T-helper 9 cell (primary cell): ENCODE measurements at places on chromosomes 4 and X.

DNA sequence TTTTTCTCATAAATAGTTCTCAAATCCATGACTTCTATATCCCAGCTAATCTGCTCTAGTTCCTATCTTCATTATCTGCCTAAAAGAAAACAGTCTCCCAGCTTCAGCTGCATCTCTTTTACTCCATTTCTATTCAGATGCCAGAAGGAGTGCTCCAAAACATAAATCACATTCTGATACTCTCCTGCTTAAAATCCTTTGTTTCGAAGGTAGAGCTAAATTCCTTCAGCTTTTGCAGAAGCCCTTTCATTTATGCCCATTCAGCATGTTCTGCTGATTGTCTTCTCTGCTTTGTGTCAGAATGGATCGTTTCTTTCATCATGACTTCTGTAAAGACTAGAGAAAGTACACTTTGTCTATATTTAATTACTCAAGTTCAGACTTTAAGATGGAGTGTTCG, 440.1 kb upstream of the SMIM31 start:
- DNase-seq, result no peak

- DNase-seq, result no peak
Measured at GRCh38 chrX:44349561-44349960, 6.1 kb upstream of the EFHC2 start.

GRCh38 chr4:3807311-3807710, 41.1 kb downstream of the ADRA2C start:
- DNase-seq, result no peak

DNA sequence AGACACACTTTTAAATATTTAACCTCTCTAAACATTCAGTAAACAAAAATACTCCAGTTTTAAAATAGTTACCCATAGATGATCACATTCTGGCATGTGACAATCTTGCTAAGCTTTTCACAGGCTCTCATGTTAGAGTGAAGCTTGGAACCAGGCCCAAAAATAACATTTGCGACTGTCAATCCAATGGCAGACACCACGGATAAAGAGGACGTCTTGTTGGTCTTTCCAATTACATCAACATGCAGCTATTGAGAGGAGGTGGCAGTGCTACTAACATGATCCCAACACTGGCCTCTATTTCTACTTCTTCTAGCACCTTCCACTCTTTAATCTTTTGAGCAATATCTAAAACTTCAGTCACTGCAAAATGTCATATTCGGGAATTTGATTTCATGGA, 970.8 kb upstream of the TENM3 start:
- DNase-seq, result no peak

GRCh38 chr4:79993476-79993875, 79.6 kb downstream of the ANTXR2 start:
- no peak for DNase-seq

GRCh38 chr4:24212642-24213041, 322.8 kb upstream of the PPARGC1A start:
- no peak for DNase-seq

- DNase-seq, result no peak
Measured at GRCh38 chrX:13372203-13372980, 52.5 kb upstream of the ATXN3L start.

- DNase-seq, result no peak
Measured at GRCh38 chrX:52923781-52924241, 26.7 kb downstream of the FAM156B start.

GRCh38 chr4:26081795-26082498, 167.9 kb downstream of the SMIM20 start:
- no peak for DNase-seq

- DNase-seq, result no peak
Measured at GRCh38 chr4:127580300-127580699, 52.5 kb upstream of the INTU start.

GRCh38 chr4:88526221-88526815, 2.7 kb upstream of the PYURF start:
- no peak for DNase-seq

GRCh38 chr4:83389756-83390505, 55.3 kb upstream of the HPSE start:
- DNase-seq, result no peak

GRCh38 chrX:97405031-97405660, 521.4 kb downstream of the RPA4 start:
- DNase-seq, result no peak

- no peak for DNase-seq
Measured at GRCh38 chr4:140568507-140569306, at the start of gene UCP1. Gene UCP1 (minus strand): TSS chr4:140568961. CDS start chr4:140568729, 232 bp downstream.

DNA sequence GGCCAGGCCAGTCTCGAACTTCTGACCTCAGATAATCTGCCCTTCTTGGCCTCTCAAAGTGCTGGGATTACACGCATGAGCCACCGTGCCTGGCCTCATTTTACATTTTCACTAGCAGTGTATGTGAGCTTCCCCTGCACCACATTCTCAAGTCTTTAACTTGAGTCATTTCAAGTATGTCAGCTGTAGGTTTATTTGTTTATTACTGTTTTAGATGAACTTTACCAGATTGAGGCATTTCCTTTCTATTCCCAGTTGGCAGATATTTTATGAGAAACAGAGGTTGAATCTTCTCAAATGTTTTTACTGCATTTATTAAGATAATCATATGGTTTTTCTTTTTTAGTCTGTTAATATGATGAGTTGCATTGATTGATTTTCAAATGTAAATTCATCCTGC, 114.6 kb upstream of the SH3RF1 start:
- no peak for DNase-seq

- no peak for DNase-seq
Measured at GRCh38 chr4:38290366-38290765, 330.2 kb downstream of the PTTG2 start.

DNA sequence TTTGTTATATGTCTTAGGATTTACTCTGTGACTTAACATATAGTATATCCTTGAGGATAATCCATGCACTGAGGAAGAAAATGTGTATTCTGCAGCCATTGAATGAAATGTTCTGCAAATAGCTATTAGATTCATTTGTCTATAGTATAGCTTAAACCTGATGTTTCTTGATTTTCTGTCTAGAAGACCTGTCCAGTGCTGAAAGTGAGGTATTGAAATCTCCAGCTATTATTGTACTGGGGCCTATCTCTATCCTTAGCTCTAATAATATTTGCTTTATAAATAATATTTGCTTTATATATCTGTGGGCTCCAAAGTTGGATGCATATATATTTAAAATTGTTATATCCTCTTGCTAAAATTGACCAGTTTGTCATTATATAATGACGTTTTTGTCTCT, 26.7 kb upstream of the MAGEC3 start:
- no peak for DNase-seq

DNA sequence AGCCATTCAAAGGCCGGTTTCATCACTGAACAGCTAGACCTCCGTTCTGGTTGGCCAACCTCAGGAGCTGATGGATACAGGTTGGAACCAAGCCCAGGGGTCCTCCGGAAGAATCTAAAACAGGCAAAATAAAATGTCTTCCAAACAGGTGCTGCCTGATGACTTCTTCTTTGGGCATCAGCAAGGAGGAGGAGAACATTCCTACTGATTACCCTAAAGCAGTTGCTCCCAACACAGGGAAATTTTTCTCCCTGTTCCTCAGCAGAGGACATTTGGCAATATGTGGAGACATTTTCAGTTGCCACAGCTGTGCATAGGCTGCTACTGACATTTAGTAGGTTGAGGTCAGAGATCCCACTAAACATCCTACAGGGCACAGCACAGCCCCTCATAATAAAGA, 319.3 kb upstream of the PPARGC1A start:
- DNase-seq, result no peak

DNA sequence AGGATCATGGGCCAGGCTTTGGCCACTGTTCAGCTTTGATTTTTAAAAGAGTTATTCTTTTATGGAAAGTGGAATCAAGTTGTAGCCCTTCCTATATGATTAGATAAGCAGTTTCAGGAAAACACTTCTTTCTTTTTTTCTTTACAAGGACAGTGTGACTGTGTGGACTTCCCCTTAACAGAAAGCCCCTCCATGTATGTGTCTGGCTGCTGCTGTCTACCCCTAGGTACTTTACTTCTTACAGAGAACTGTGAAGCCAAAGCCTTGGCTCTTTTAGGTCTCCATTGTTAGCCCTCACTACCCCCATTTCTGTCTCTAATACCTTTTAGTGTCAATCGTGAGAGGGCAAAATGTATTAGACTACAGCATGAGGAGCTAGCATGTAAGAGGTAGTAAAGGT, 19.1 kb downstream of the VSIG1 start:
- DNase-seq, result no peak

GRCh38 chrX:34509394-34509793, 147.7 kb downstream of the TMEM47 start:
- no peak for DNase-seq

GRCh38 chr4:159051245-159052071, 51.4 kb upstream of the RAPGEF2 start:
- no peak for DNase-seq

DNA sequence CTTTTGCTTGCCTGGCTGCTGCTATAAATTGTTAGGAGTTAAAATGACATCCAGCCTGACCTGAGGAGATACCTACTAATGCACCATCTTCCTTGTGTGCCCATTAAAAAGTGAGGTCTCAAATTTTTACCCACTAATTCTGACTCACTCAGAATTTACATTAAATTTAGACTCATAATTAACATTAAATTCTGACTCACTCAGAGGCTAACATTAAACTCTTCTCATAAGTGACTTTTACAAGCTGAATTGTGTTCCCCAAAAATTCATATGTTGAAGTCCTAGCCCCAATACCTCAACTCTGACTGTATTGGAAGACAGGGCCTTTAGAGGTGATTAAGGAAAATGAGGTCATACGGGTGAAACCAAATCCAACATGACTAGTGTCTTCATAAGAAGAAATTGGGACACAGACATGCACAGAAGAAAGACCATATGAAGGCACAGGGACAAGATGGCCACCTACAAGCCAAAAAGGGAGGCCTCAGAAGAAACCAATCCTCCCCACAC, 11.8 kb downstream of the CASP6 start:
- no peak for DNase-seq

DNA sequence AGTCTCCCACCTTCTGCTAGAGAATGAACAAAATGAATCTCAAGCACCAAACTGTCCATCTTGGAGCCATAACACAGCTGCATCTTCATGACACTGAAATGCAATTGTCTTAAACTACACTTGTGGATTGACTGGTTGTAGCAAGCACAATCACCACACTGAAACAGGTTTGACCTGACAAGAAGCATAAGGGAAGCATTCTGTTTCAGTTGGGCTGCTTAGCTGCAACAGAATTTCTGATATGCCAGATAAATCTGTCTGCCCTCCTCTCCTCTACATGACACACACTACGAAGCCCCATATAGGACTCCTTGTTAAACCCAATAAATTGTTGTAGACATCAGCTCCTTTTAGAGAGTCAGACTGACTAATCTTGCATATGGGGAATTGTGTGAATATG, 101.8 kb upstream of the NPY2R start:
- DNase-seq, result no peak
